IPS-NIHi11 (cell line): ENCODE measurements at places on chromosomes 5 and 9.

DNA sequence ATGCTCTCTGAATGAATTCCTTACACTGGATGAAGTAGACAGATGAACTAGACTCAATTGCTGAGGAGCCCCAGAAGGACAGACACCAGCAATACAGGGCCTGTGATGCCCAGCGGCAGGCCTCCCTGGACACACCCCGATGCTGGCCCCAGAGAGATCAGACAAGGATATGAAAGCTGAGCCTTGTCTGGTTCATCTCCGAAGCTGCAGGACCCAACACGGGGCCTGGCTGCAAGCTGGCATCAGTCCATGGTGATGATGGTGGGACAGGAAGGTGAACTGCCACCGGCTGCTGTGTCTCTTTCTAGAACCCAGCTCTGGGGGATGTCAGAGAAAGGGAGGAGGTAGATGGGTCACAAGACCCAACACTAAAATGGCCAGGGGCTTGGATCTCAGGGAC, 104.0 kb upstream of the LMX1B start:
- no peak for DNase-seq

DNA sequence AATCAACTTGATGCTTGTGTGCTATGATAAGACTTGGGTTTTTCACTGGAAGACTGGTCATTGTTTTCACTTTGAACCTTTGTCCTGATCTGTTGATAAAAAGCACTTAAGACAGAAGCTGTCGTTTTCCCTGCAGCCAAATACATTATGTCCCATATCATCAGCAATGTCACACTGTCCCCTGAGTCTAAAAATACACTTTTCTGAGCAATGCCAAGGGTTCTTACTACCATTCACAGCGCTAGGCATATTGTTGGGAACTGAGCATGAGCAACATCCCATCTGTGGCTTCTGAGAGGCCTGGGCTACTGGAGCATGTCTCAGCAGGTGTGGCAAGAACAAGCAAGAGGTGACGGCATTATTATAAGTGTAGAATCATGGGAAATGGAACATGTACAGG, 81.8 kb downstream of the SEMA6A start:
- DNase-seq, result no peak

DNA sequence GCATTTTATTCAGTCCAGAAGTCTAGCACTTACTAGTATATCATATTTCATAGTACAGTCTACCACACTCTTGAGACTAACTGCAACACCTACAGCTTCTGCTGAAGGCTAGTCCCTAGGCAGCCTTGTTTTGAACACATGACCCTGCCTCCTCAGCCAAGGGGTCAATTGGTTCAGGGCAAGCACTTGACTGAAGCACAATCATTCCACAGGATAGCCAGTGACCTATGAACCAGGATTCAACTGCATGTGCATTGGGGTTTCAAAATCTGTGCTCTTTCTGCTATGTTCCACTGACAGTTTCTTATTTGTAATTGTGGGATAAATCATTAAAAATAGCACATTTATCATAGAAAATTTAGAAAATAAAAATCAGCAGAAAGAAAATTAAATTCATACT, 186.8 kb downstream of the TMEM161B start:
- DNase-seq, result no peak

DNA sequence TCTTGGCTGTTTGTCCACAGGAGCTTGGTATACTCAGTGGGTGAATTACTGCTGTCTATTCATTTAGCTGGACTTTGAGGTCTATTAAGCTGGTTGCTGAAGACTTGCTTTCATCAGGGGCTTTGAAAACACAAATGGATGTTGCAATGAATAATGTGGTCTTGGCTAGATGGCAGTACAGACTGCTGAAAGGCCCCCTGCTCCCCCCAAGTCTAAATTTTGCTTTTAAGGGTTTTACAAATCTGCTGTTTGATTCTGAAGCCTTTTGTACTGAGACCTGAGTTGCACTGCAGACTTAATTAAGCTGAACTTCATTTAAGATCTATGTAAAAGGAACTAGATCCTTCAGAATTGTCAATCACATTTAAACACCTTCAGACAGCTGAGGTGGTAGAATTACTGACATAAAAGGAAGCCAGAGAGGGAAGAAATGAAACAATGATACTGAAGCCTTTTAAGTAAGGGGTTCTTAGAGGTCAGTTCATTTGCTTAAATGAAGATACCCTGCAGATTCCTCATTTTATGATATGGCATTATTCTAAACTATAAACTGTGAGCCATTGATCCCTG, 37.3 kb downstream of the KCTD16 start:
- DNase-seq, result no peak

GRCh38 chr5:56409331-56410190, 176.4 kb upstream of the ANKRD55 start:
- DNase-seq, result no peak

- DNase-seq, result no peak
Observed at GRCh38 chr9:134010310-134011173, 14.7 kb upstream of the BRD3OS start.

GRCh38 chr5:139137697-139138096, 60.5 kb downstream of the SIL1 start:
- peak; percentile 43 for DNase-seq

- no peak for DNase-seq
Observed at GRCh38 chr5:51961154-51961562, 577.9 kb downstream of the ISL1 start.

DNA sequence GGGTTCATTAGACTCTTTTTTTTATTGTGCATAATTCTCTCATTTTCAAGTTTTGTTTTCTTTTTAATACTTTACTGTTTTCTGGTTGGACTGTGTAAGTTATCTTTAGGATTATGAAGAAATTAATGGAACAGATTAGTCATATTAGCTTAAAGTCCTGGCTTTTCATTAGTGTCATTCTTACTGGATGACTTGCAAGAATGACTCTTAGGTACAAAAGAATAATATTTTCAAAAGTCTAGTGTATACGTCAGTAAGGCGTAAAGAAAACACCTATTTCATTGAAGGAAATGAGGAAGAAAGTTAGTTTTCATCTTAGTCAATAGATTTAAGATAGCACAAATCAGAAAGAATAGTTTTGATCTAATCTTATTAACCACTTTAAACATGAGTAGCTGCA, 20.4 kb downstream of the UHRF2 start:
- no peak for DNase-seq

DNA sequence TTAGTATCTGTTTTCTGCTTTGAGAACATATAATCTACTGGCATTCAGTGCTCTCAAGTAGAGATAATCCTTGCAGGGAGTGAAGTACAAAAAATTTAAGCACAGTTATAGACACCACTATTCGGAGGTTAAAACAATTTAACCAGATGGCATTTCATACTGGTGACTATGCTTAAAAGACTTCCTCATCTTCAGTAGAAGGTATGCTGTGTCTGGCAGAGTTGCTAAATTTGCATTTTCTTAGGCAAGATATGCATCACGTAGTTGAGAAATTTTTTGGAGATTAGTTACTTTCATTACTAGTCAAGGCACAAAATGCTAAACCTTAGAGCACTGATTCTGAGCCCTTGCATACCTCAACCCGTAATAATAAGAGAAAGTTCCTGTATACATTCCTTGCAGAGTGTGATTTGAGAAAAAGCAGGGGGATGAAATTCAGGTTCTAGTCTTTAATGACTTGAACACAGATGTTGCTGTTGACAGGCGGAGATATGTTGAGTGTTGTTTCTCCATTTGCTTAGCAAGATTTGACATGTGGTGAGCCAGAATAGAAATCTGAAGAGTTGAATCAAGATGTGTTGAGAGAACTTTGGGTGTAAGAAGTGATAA, 70.8 kb upstream of the STARD4 start:
- no peak for DNase-seq

DNA sequence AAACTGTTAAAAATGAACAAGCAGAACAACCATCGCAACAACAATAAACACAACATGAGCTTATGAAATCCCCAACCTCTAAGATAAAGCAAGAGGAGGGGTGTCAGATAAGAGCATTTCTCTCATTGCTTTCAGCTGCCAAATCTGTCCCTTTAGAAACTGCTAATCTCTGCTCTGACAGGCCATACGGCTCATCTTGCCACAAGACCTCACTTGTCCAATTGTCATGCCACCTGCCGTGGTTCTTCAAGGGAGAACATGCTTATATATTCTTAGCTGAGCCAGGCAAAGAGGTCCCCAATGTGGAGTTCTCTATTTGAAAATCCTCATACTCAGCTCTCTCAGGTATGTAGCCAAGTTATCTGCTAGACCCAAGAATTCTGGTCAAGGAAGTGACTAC, 405.0 kb upstream of the TNC start:
- DNase-seq, result no peak

GRCh38 chr5:62144401-62145022, 161.5 kb upstream of the KIF2A start:
- DNase-seq, result no peak

GRCh38 chr5:120683580-120683979, 219.5 kb downstream of the PRR16 start:
- DNase-seq, result no peak

DNA sequence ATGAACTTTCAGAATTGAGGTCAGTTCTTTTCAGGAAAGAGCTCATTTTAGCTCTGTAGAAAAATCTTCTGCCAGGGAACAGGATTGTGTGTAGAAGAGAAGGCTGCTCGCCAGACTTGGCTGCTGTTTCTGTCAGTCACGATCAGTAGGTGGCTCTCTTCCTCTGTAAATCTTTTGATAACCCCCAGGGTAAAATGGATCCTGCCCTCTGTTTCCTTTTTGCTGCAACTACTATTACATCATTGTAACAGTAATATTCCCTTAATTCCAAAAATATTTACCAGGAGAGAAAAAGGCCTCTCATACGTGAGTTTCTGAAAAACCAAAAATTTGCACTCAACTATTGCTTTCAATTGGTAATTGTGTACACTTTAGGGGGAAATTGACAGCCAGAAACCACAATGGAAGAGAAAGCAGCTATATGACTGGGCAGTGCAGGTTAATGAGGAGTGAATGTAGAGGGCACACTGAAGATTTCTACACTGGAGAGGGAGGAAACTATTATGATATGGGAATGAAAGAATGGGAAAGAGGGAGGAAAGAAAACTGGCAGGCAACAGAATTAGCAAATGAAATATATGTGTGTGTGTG, 12.3 kb downstream of the IFNA21 start:
- DNase-seq, result peak; percentile 45

DNA sequence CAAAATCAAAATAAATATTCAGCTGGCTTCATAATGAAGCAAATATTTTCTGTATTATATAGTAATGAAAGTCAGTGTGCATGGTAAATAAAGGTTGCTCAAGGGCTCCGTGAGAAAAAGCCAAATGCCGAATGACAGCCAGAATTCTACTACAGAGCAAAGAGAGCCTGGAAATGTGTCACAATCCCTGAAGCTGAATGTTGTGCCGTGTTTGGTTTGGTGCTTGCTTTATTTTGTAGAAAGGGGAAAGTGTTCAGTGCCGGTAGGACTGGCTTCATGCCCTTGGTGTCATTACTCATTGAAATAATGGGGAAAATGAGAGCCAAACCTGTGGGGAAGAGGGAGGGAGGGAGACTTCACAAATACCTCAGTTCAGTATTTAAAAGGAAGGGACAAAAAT, 26.8 kb upstream of the ADAMTSL1 start:
- DNase-seq, result no peak

- DNase-seq, result no peak
Observed at GRCh38 chr5:171764265-171764664, 21.4 kb upstream of the SMIM23 start.

- peak; percentile 51 for DNase-seq
Observed at GRCh38 chr9:78280982-78281668, 15.8 kb upstream of the PSAT1 start.

- no peak for DNase-seq
Observed at GRCh38 chr5:146068206-146068605, 37.2 kb downstream of the PLAC8L1 start.

DNA sequence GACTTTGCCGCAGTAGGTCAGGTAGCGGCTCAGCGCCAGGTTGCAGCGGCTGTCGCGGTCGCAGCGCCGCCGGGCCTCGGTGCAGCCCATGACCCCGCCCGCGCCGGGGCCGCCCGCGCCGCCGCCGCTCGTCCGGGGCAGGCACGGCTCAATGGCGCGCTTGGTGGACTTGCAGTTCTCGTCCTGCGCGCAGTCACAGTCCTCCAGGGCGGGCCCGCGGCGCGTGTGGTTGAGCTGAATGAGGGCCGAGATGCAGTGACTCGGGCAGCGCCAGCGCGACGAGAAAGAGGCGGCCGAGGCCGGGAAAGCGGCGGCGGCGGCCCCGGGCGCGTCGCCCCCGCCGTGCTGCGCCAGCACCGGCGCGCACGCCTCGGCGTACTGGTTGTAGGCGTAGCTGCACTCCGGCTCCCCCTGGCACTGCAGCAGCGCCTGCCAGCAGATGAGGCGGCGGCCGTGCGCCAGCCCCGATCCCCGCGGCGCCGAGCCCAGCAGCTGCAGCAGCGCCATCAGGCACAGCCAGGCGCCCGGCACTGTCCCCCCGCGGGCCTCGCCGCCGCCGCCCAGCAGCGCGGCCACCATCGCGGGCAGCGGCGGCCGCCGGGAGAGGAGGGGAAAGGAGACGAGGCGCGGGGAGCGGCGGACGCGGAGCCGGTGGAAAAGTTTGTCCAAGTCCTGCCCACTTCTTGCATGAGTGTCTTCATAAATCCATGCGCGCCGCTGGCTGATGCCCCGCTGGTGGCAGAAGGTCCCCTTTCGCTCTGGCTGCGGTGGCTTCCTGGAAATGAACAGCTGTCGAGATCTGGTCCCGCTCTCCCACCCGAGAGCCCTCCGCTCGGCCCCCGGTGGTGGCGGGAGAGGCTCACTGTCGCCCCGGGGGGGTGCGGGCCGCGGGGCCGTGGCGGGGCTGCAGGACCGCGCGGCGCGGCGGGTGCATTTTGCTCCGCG, 833 bp downstream of the GAS1 start:
- DNase-seq, result peak; percentile 55

DNA sequence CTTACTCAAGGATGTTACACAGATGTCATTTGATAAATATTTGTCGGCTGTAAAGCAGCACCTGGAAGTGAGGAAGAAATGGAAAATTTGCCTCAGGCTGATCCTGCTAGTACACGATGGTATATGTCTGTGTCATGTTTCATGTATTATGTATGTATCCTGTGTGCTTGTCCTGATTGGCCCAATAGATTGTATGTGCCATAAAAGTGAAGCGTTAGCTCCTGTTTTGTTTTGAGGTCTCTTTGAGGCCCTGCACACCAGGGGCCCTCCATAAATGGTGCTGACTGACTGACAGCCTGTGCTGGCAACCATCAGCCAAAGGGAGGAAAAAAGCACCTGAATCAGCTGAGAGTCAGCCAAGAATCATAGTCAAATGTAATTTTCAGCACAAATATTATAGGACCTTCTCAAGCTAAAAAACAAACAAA, 11.8 kb upstream of the LNPEP start:
- peak; percentile 25 for DNase-seq

DNA sequence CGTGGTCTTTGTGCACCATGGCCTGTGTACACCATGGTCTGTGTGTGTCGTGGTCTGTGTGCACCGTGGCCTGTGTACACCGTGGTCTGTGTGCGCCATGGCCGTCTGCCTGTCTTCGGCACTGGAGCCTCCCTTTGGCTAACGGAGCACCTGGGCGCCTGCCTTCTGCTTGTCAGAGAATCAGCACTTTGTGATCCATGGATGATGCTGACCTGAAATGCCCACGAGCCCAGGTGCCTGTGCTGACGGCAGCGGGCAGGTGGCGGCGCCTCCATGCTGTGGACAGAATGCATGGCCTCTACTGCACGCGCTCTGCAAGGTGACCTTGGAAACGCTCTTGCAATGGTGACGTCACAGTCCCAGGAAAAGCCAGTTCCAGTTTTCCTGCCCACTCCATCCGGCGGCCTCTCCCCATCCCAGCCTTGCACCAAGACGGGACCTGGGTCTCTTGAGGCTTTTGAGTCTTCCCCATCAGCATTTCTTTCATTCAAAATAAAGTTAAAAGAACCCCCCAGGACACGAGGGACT, 14.6 kb downstream of the LCN9 start:
- DNase-seq, result no peak

- DNase-seq, result peak; percentile 77
Observed at GRCh38 chr5:174317256-174317894, 271.9 kb downstream of the NSG2 start.
